Lower leg skin (tissue), 4 donors: ENCODE measurements at places on chromosomes 7 and 10. TPM values are rescaled to one million over a fixed set of nuclear protein-coding genes. Genes with fewer than 3 reads are reported as not detected.

CASP2 gene
- total RNA-seq = 22.7 TPM

PTPRN2 gene
- 1.0 TPM for total RNA-seq

TEX47 gene
- total RNA-seq = not detected

SHOC2 gene
- 35.1 TPM for total RNA-seq

VGF gene
- total RNA-seq = 0.91 TPM
